NCI-H526 (cell line): ENCODE measurements at places on chromosomes 3 and 15.
A peak's percentile ranks its signal among the peaks of the same experiment; 100 is the strongest.

DNA sequence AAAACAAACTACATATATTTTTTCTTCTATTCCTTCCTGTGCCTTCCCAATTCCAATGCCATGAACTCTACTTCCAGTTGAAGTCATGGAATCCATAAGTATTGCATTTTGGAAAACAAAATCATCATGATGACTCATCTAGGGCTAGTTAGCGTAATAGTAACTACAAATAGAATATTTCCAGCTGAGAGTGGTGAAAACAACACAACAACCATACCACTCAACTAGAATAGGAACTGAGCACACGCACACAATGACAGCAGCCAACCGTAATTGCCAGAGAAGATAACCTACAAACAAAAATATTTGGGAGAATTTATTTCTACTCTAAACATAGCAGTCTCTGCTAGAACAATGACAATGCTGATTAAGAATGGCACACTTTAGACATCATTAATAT is 225.9 kb downstream of the FGF12 start:
- no peak for DNase-seq

DNA sequence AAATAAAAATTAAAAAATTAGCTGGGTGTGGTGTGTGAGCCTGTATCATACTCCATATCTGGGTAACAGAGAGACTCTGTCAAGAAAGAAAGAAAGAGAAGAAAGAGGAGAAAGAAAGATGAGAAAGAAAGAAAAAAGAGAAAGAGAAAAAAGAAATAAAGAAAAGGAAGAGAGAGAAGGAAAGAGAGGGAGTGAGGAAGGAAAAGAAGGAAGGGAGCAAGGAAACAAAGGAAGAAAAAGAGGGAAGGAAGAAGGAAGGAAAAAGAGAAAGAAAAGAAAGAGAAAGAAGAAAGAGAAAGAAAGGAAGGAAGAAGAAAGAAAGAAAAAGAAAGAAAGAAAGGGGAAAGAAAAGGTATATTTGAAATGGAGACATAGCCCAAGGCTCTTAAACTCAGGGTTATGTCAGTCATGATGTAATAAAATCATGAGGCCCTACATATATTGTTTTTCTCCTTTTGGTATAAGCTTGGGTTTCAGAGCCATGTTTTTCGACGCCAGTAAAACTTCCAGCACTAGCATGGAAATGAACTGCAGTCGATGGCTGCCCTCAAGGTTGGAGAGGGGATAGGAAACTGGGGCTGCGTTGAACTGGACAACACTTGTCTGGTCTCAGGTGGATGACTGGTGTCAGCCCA is 38.0 kb upstream of the RFTN1 start:
- DNase-seq = no peak

GRCh38 chr3:45640091-45640507 is 45.5 kb downstream of the LIMD1 start:
- DNase-seq = no peak

DNA sequence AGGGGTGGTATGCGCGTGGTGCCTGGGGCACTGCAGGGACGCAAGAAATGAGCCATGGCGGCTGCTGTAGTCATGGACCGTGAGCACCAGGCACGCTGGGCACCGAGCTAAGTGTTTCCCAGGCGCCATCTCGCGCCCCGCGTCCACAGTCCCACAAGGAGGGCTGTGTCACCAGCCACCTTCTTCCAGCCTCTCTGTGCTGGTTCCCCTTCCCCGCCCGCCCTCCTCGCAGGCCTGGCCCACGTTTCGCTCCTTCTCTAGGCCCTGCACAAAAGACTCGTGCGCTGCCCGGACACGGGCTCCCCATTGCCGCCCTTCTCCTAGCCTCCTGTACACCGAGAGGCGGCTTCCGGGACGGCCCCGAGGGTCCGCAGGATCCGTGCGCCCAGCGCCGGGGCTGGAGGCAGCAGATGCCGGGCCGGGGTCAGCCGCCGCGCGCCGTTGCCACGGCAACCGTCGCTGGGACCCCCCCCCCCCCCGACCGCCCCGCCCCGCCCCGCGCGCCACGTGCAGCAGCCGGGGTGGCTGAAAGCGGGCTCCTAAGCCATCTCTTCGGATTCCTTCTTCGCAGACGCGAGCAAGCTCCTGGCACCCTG is 113.4 kb downstream of the SRGAP3 start:
- DNase-seq = no peak

- DNase-seq = peak; percentile 70
Measured at GRCh38 chr15:95259513-95259912, 1028.2 kb downstream of the MCTP2 start.

DNA sequence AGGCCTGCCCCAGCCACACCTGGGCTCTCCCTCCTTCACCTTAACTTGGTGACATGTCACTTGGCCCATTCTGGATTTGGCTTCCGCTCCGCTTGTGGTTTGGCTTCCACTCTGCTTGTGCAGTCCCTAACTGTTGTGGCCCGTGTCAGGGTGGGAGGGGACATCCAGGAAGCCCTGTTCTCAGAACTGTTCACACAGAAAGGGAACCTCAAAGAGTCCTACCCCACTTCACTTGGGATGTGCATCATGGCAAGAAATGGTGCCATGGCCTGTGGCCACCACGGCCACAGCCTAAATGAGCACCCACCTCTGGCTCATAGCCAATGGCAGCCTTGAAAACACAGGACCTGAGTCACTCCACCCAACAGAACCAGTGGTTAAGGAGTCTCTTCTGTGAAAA is 63.4 kb downstream of the CYP19A1 start:
- no peak for DNase-seq

- DNase-seq = no peak
Measured at GRCh38 chr3:112610121-112610520, 30.8 kb downstream of the CCDC80 start.

- DNase-seq = no peak
Measured at GRCh38 chr15:34993877-34994276, 5.8 kb upstream of the ZNF770 start.

DNA sequence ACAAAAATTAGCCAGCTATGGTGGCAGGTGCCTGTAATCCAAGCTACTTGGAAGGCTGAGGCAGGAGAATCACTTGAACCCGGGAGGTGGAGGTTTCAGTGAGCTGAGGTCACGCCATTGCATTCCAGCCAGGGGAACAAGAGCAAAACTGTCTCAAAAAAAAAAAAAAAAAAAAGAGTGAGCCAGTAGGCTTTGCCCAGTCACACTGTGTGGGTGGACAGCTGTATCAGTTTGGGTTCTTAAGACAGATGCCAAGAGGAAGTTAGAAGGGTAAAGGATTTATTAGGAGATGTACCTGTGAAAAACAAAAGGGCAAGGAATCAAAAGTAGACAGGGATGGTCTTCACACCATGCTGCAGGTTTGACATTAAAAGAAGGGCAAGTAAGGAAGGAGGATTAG is 86.1 kb upstream of the CGNL1 start:
- no peak for DNase-seq

GRCh38 chr3:160126051-160126450 is 99.2 kb upstream of the C3orf80 start:
- no peak for DNase-seq

- peak; percentile 93 for DNase-seq
Measured at GRCh38 chr15:92809880-92810361, 90.2 kb upstream of the CHD2 start.

GRCh38 chr3:56903231-56903782 is 101.6 kb upstream of the ARHGEF3 start:
- peak; percentile 3 for DNase-seq

DNA sequence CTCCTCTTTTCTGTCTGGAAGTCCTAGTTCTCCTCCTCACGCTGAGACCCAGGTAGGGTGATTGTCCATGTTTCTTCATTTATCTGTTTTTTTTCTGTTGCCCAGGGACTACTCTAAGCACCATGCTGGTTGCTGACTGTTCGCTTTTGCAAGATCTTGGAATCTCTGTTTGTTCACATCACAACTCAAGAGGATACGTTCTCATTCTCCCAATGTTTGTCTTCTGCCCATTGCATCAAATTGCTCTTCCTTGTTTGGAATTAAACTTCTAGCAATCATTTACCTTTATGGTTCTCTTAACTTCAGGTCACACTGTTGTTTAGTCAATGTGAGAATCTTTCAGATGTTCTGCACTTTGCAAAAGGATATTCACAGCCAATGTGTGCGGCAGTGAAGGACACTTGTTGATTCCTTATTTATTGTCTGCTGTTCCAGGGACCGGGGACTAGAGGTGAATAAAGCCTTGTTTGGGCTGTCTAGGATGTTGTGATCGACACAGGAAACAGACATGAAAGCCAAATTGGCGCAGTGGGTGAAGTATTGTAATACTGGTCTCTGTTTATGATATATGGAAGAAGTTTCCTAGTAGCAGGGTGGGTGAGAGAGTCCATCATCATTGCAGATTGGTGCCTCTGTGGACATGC is 24.5 kb downstream of the LPP start:
- DNase-seq = no peak

DNA sequence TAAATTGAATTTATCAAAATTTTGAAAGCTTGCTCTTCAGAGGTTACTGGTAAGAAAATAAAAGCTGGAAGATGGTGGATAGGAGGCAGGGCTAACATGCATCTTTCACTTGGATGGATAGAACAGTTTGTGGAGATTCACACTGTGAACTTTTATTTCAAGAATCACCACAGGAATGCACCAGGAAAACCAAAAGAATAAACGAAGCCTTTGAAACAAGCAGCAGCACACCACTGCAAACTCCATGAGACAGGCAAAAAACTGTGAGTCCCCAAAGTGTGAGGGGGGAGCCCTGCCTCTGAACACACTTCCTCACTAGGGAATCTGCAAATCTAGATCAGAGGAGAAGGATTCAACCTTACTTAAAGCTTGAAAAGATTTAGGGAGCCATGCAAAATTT is 122.2 kb downstream of the RTP4 start:
- DNase-seq = no peak

GRCh38 chr3:63193647-63194046 is 84.5 kb upstream of the SYNPR start:
- DNase-seq = peak; percentile 53

GRCh38 chr15:46280762-46281542 is 646.1 kb downstream of the SQOR start:
- peak; percentile 78 for DNase-seq
